ENCODE measurements at places on chromosomes 12 and 14.

- DNase-seq = no peak
Measured at GRCh38 chr12:116400636-116401372, 123.3 kb upstream of the MED13L start.

DNA sequence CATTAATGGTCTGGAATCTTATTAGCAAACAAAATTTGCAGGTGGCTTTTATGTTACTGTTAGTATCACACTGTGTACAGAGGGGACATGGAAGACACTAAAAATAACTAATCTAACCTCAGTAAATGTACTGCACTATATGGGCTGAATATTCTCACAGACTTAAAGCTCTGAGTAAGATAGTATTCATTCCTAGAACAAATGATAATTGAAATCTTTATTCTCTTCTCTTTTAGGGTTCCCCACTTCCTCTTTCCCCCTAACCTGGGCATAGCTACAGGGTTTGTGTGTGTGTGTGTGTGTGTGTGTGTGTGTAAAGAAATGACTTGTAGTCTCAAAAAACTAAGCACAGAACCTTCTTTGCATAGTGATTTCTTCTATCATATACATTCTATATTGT is 21.4 kb upstream of the HECTD1 start:
- no peak for DNase-seq

DNA sequence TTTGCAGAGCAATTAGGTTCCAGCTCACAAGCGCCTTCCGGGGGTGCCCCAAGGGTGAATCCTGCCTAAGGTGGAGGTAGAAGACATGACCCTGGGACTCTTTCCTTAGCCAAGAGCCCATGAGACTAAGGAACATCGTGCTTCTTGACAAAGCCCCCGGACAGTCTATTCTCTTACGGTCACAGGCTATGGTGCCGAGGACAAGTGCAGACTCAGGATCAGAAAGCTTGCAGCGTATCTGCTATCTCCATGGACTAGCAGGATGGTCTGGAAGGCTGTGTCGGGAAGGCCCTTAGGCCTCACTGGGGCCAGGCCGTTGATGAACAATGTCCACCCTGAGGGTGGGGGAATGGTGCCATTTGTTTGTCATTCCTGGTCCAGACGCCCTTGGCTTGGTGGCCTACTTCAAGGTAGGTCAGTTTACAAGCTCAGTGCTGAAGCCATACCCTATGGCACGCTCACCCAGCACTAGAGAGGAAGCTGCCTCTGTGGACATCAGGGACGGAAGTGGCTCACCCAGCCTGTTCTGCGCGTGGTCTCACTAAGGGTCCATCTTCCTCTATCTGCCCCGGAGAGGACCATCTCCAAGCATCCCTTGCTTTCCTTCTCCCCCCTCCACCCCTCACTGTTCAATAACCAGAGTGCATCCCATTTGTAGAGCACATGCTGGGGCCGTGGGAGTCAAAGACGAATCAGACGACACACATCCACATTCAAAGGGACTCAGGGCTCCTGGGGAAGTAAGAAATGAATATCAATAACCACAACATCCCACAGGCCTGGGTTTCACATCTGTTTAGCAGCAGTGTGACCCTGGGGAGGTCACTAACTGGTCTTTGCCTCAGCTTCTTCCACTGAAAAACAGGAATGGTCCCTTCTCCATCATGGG is 45.0 kb upstream of the IQSEC3 start:
- DNase-seq = no peak

- DNase-seq = no peak
Measured at GRCh38 chr12:126430921-126431320, 1365.7 kb downstream of the AACS start.

DNA sequence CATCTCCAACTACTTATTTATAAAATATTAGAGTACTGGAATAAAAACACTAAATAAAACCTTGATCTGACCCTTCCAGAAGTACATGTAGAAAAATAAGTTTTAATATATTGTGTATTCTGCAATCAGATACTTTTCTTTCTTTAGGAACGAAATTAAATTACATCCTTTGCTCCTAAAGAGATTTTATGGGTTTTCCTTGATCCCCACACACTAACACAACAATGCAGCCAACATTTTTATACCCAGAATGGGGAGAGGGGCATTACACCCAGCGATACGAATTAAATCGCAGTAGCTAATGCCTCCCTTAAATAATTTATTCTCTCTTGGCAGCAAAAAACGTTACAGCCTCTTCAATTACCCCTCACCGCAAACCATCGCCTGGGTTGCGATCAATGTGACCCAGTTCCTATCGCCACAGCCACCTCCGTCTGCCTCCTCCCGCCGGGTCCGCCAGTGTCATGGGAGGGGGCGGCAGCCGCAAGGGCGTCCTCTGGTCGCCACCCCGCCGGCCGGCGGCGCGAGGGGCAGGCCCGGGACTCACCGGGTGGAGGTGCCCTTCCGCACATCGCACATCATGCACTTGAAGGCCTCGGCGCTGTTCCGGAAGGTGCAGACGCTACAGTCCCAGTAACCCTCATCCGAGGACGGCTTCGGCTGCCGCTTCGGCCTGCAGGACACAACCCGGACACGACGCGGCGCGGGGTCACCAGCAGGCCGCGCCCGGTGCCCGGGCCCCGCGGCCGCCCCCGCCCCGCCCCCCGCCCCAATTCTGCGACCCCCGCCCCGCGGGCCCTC is 796 bp downstream of the YAF2 start:
- peak; percentile 47 for DNase-seq

DNA sequence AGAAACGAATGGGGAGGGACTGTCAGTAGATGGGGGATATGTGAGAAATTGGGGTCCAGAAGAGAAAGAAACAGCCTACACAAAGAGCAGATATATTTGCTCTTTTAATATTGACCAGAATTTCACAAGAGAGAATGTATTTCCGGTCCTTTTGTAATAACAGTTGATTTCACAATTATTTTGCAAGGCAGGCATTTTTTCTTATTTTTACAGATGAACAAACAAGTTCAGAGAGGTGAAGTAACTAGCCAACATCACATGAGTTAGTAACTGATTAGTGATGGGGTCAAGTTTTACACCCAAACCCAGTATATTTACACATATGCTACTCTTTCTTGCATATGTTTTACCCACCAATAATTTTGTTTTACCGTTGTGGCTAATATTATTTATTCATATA is 188.2 kb downstream of the NAV3 start:
- DNase-seq = no peak

- no peak for DNase-seq
Measured at GRCh38 chr12:67449591-67450052, 180.5 kb downstream of the CAND1 start.

DNA sequence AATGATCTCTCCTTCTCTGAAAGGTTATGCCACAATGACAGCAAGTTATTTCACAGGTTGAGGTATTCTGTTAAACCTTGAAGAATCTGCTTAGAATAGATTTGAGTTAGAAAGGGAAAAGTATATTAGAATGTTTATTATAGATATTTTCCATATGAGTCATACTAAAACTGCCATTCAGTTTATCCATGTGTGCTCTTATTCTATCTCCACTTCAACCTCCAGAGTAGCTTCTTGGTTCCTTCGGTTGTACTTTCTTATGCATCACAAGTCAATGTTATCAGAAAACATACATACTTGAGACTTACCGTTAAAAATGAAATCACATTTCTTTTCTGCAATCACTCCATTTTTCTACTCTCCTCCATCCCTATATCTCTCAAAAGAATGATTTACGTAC is 197.7 kb downstream of the BCAT1 start:
- DNase-seq = no peak

DNA sequence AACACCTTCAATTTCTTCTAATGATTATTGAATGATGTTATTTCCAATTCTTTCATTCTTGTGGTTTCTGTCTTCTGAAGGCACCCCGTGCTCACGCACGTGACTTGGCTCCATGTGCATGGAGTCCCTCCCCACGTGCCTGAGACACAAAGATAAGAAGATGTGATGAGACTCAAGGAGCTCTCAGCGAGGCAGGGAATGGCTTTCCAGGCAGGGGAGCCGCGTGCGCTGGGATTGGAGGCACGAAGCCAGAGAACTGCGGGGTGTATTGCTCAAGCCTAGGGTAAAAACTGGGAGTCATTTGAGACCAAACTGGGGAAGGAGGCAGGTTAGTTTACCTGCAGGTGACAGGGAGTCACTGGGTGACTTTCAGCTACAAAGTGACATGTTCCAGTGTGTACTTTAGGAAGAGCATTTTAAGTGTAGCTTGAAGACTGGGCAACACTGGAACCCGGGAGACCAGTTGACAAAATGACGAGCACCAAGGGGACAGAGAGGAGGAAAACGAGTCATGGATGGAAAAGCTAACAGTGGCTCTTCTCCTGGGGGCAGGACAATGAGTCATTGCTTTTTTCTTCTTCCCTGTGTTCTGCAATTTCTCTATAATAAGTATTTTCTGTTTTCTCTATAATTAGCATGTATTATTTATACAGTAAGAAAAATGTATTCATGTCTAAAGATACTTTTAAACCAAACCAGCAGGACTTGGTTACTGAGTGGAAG is 311.7 kb upstream of the FKBP4 start:
- no peak for DNase-seq

- DNase-seq = no peak
Measured at GRCh38 chr12:8622646-8623045, 10.0 kb upstream of the AICDA start.

GRCh38 chr14:26401179-26401968 is 196.5 kb downstream of the NOVA1 start:
- peak; percentile 61 for DNase-seq

DNA sequence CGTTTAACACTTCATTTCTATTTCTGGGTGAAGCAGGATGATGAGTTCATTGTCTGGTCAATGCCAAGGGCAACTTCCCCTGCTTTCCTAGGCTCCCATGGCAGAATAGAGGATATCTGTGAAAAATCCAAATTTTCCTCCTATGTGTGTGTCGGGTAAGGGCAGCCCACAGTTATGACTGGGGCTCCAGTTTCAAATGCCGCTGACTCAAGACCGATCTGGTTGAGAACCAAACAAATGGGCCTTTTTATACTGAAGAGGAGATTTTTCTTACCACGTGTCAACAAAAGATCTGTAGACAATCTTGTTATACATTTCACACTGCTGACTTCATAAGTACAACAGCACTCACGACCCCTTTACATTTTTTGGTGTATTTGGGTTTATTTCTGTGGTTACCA is 120.8 kb downstream of the CHST11 start:
- DNase-seq = no peak

DNA sequence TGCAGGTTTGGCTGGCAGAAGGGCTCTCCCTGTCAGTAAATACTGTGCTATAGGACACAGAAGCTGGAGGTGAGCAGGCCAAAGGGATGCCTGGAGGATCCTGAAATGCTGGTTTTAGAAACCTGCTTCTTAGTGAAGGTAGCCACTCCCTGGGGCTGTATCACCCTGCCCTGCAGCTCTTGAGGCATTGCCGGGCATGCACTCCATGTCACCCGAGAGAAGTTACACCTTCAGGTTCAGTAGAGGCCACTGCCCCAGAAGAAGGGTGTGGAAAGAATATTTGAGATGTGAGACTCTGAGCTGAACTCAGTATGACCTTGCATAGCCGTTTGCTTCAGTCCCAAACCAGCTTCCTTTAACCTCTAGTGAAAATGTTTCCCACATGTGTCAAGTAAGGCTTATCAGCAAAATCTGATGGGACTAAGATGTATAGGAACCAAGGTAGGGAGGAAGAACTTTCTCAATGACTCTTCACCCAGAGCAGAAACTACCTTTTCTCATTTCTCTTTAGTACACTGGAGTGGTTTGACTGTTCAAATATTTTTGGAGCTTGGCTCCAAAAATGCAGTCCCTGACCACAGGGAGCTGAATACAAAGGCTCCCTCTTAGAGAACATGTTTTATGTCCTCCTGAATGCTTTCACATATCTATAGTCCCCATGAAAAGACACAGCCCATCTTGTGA is 164.5 kb upstream of the DYRK2 start:
- DNase-seq = no peak

GRCh38 chr12:46664761-46665287 is 161.0 kb downstream of the SLC38A4 start:
- peak; percentile 27 for DNase-seq

DNA sequence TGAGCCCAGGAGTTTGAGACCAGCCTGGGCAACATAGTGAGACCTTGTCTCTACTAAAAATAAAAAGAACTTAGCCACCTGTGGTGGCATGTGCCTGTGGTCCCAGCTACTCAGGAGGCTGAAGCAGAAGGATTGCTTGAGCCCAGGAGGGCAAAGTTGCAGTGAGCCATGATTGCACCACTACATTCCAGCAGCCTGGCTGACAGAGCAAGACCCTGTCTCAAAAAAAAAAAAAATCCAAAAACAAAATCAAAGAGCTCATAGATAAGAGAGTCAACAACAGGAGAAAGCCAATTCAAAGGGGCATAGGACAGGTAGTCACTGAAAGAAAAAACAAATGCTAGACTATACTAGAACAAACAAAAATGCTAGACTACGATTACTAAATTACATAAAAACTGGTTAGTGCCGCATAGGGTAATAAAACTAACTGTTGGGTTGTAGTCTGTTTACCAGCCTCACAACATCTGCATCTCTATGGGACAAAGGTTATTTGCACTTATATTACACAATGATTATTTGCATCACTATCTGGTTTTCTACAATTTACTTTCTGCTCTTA is 16.6 kb upstream of the EEA1 start:
- no peak for DNase-seq

GRCh38 chr14:75969126-75969525 is 12.7 kb downstream of the TGFB3 start:
- DNase-seq = no peak

DNA sequence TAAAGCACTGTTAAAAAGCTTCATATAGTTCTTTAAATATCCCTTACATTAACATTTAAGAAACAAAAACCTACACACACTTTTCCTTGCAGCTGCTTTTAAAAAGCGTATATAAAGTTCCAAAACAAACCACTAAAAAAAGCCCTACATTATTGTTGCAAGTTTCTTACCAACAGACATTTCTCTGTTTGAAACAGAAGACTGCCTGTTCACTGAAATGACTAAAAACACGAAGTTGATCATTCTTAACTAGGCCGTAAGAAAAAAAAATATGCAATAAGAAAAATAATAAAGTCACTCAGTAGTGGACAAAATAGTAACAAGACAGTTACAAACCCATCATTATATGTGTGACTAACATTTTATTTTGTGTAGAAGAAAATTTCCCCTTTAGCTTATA is 37.3 kb downstream of the KIF21A start:
- DNase-seq = no peak

DNA sequence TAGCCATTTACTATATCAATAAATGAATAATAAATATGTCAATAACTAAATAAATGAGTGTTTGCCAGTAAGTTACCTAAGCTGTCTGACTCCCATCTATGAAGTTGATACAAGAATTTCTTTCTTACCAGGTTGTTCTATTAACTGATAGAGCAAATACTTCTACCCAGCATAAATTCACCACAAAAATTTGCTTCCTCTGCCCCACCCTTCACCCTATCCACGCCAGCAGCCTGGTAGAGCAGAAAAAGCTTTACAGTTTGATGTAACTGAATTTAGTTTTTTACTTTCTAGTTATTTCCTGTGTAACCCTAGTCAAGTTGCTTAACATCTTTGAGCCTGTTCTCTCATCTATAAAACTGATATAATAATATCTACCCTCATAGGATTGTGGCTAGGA is 94.9 kb upstream of the SLC16A7 start:
- DNase-seq = no peak

DNA sequence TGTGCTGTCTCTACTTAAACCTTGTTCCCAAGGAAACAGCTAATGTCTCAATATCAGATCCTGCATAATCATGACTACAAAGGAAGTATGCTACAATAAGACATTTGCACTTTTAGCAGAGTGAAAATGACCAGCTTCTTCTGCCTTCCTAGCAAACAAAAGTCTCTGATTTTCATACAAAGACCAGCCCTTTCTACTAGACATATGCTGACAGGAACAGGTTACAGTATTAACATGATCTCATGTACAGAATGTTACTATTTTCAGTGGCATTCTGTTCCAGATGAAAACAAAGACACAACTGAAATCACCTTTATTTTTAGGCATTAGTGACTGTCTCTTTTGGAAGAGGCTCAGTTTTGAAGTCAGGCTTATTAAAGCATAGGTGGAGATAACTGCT is 228.6 kb downstream of the MED13L start:
- no peak for DNase-seq
